ENCODE measurements at places on chromosomes 2 and 18. TPM values are rescaled to one million over a fixed set of nuclear protein-coding genes. Genes with fewer than 3 reads are reported as not detected.

DNA sequence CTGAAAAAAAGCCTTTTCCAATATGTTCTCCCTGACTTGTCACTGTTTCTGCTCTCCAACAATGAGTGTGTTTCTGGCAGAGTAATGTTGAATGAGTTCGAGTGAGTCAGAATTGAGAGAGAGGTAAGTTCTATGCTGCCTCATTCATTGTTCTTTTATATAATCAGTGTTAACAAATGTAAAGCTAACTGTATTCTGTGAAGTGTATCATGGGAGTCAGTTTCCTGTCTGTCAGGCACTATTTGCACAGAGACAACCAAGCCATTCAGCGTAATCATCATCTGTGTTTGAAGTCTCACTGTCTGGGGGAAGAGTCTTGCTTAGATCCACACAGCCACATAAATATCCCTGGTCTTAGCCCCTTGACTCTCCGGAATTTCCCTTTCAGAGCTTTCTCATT lies 22.0 kb upstream of the UPP2 start:
- no peak for DNase-seq

DNA sequence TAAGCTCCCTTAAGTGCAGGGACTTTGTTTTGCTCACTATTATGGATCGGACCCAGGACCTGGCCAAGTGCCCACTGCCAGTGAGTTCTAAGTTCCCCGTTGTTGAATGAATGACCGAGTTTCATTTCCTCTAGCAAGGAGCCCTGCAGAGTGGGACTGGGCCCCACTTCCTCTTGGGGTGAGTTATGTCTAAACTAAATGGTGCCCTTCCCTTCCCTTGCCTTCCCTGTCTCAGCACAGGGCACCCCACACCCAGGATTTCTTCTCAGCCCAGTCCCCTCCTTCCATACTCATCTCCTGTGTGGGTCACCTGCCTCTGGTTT lies 195.3 kb upstream of the HS6ST1 start:
- DNase-seq = no peak

DNA sequence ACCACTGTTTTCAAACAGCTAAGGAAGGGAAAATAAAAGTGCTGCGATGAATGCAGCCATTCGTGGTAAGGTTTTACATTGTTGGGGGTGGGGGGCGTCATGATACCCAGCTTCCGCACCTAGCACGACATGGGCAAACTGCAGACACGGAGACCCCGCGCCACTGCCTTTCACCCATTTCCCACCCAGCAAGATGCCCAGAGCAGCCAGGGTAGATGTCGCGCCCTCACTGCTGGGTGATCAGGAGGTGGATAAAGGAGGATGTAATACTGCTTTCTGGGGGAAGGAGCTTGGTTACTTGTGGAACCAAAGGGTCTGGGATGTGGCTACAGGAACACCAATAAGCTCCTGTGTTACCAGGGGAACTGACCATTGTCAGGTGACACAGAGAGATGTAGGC lies 138.4 kb downstream of the ZNF516 start:
- no peak for DNase-seq

- no peak for DNase-seq
Measured at GRCh38 chr2:74502147-74502719, 2.8 kb upstream of the LBX2 start.

- DNase-seq = no peak
Measured at GRCh38 chr2:209553913-209554312, 130.1 kb downstream of the MAP2 start.

DNA sequence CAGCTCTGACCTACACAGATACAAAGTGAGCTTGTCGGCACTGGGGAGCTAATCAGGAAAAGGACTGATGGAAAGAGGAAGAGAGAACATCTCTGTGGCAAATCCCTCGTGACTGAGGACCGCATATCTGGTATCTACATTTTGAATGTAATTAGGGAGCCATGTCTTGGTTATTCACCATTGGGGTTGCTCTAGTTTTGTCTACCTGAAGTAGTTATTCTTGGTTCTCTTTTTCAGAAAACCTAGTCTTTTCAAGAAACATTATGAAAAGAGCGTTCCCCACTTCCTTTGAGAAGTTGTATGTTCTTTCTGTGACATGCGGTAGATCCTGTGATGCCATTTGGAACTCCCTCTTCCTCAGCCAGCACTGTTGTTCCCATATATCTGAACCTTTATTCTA lies 104.4 kb downstream of the DOCK10 start:
- DNase-seq = no peak

DNA sequence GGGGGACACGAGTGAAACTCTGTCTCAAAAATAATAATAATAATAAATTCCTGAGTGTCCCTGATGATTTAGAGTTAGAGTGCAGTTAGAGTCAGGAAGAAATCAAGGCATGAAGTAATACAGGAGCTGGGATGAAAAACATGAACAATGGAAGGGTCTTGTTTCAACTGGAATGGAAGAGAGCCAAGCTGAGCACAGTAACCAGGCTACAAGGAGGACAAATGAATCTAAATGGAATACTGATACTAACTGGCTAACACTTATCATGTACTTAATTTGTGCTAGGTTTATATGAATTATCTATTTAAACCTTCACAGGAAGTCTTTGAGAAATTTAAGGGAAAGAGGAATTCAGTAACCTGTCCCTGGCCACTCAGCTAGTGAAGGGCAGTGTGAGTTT lies 38.8 kb upstream of the PSME4 start:
- no peak for DNase-seq

- no peak for DNase-seq
Measured at GRCh38 chr2:20190170-20190569, 34.8 kb downstream of the SDC1 start.

STPG4 gene
- total RNA-seq = 0.46 TPM

- DNase-seq = no peak
Measured at GRCh38 chr18:6434987-6435709, 20.4 kb upstream of the L3MBTL4 start.
